Mucosa of gallbladder (tissue), 1 donor: ENCODE measurements at places on chromosomes 1 and 21.

GRCh38 chr1:218346391-218347204 is 1.5 kb downstream of the TGFB2 start:
- DNase-seq = no peak

DNA sequence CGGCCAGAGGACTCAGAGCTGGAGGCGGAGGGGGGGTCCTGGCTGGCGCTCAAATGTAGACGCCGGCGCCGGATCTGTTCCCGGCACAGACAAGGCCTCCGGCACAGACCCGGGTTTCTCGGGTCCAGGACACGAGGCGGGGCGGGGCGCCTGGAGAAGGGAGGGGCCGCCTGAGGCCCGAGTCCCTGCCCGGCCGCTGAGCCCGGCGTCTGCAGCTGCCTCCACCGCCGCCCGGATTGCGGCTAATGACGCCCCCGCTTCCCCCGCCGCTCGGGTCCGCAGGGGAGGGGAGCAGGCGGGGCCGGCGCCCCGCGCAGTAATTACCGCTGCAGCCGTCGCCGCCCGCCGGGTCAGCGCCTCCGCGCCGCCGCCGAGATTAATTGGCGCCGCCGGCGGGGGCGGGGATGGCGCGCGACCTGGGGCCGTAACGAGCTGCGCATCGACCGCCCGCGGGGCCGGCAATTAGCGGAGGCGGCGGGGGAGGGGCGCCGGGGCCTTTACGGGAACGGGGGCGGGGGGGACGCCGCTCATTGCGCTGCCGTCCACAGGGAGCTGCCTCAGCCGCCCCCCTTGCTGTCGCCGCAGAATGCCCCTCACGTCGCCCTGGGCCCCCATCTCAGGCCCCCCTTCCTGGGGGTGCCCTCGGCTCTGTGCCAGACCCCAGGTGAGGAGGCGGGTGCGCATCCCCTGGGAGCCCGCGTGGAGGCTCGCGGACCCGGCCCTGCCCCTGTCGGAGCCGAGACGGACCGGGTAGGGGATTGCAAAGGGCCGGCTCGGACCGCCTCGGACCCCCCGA is 17.3 kb downstream of the NOC2L start:
- DNase-seq = peak; percentile 69

DNA sequence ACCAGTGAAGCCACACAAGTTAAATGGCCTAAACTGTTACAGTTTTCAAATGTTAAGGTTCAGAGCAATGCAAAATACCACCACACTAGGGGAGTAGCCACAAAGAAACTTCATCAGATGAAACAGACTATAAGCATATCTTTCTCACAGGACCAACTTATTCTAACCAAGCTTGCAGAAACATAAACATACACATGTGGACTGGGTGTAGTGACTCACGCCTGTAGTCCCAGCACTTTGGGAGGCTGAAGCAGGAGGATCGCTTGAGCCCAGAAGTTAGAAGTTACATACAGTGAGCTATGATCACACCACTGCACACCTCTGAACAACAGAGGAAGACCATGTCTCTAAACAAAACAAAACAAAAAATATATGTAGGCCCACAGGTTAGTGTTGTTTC is 17.3 kb downstream of the WDR47 start:
- DNase-seq = no peak

GRCh38 chr1:204348722-204349121 is 11.0 kb downstream of the PLEKHA6 start:
- peak; percentile 57 for DNase-seq

DNA sequence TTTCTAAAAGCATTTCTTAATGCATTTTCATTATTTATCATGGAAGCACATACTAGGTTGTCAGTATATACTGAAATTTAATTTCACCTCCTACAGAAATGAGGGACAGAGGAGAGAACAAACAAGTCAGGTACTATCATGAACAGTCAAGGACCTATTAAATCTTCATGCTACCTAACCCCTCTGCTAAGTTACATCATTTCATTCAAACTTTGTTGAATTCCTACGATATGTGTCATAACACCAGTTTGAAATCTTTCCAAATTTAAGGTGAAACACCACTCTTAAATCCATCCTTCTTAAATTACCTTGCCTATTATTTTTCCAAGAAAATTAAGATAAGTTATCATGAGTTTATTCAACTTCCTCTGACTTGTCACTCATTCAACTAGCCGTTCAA is 78.9 kb downstream of the DENND1B start:
- DNase-seq = no peak

GRCh38 chr1:230144758-230145504 is 77.9 kb downstream of the GALNT2 start:
- DNase-seq = no peak

GRCh38 chr1:205986861-205987260 is 16.3 kb downstream of the RAB7B start:
- DNase-seq = no peak

GRCh38 chr21:26148071-26148839 is 22.3 kb downstream of the APP start:
- DNase-seq = no peak

DNA sequence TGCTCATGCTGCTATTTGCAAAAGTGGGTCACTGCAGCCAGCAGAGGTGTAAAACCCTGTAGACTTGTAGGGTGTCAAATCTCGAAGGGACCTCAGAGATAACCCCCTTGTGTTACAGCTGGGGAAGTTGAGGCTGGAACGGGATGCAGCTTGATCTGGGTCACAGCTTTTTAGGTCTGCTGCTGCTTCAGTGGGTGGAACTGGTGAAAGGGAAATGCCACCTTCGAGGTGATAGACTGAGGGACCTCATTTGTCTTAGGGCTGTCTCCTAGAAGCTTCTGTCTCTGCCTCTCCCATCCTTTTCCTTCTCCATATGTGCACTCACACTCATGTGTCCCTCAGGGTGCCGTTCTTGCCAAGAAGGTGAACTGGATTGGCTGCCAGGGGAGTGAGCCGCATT is 35.4 kb downstream of the QSOX1 start:
- no peak for DNase-seq
